ENCODE measurements at places on chromosomes 12 and 14.

DNA sequence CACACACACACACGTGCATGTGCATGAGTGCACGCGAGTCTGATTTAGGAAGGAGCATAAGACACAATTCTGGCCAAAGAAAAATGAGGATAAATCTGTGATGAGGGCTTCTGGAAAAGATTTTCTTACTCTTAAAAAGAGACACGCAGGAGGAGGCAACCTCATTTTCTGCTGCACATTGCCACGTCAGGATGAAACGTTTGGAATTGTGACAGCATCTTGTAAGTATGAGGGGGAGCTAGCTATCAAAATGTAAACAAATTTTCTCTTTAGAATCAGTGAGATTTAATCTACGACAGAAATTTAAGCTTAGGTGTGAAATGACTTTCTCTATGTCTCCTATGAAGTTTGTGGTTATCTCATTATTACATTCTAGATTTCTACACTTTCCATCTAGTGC is 31.1 kb upstream of the NUBPL start:
- DNase-seq: no peak

DNA sequence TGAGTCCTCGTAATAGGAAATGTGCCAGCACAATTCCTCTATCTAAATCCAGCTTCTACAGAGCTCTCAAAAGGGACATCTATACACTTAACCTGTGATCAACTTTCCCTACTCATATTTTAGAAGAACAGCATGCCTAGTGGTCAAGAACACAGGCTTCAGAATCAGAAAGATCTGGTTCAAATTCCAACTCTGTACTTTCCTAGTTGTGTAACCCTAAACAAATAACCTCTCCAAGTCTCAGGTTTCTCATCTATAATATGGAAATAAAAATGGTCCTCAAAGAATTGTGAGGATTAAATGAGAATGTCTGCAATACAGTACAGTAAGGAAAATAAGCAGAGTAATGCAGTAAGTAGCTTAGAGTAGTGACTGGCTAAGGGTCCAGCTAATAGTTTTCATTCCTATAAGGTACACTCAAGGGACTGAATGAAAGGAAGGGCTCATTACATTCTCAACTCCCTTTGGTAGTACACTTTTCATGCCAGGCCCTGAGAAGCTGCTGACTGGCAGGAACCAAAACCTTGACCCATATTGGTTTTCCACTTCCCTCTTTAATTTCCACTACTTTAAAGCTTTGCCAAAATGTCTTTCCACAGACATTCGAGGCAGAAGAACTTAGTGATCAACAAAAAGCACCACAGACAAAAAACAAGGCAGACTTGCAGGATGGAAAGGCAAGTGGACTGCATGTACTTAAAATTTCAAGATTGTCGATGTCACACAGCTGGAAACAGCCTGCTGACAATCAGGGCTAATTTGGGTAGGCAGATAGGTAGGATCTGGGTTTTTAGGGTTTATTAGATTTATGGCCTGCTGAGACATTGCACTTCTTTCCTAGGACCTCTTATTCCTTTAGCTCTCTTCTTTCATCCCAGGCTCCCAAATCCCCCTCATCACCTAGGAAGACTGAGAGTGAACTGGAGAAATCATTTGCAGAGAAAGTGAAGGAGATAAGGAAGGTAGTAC is 4.3 kb downstream of the CCDC196 start:
- no peak for DNase-seq

- no peak for DNase-seq
These were observed 36.3 kb downstream of the STON2 start for GRCh38 chr14:81363746-81364378.

GRCh38 chr14:57652769-57653168 is 159.1 kb upstream of the CCDC198 start:
- no peak for DNase-seq

- DNase-seq: peak; percentile 77
These were observed 83.2 kb upstream of the HMGA2 start for GRCh38 chr12:65740873-65741600.

GRCh38 chr14:74506411-74506851 is 12.9 kb downstream of the ISCA2 start:
- DNase-seq: no peak

DNA sequence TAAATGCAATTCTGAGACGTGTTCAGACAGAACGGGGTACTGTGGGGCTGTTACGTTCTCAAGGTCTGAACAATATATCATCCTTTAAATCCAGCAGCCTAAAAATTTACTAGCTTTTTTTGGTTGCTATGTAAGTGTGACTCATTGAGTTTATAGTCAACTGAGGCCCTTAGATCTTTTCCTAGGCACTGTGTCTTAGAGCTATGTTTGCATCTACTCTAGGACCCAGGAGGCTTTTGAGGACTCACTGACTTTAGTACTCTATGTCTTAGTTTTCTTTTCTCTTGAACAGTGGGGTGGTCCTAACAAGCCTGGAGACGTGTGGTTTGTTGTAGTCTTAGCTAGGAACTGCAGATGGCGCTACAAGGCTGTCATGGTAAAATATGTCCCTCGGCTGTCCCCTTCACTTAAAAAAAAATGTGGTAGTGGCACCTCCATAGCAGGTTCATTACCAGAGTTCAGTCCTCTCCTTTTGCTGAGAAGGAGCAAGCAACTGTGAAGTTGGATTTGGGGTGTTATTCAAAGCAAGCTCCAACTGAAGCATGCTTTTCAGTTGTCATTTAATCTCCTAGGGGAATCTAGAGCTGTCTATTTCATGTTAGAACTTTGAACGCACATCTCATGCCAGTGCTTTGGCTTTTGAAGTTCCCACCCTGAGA is 8.7 kb upstream of the SPATS2 start:
- peak; percentile 71 for DNase-seq

- no peak for DNase-seq
These were observed 241.5 kb downstream of the SUDS3 start for GRCh38 chr12:118617611-118618450.

DNA sequence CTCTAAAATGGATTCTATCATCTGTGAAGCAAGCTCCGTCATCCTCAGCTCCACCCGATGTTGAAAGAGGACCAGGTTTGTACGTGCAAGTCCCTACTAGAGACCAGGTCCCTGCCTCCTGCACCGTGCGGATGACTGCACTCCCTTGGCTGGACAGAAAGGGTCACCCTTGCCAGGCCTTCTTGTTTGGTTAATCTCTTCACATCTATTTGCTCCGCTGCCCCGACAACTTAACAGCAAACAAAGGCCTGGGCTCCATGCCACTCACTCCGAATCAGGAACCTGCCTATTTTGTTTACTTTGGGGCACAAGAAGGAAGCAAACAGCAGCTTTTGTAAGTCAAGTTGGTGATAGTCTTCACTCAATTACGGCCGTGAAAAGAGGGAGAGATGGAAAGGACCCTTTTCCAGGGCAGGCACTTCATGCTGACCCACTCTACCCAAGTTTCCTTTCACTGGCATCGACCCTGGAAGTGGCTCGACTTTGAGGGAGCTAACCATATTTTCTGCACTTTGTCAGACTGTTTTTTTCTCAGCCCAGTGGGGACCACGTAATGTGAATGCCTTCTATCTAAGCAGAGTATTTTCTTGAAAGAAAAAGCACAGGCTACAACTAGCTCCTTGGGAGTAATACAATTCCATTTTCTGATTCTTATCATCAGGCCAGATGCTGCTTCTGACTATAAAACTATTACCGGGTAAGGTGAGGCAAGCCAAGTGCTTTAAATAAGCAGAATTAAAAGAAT is 202.6 kb downstream of the FOXN3 start:
- peak; percentile 96 for DNase-seq
